BJ (cell line): ENCODE measurements at places on chromosomes 12 and 14.

DNA sequence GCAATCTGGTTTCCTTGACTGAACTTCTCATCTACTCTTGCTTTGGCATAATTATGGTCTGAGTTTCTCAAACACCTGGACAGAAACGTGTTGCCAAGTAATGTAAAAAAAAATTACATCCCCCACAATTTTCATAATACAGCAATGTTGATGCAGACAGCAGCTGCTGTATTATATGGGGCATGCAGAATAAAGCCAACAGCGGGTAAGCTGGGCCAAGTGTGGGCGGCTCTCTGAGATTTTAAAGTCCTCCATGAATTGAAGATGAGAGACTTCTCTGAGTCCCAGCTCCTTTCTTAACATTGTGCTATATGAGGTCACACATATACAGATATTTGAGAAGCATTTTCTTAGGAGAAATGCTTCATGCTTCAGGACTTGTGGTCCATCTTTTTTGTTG, 881.2 kb downstream of the GALC start:
- DNase-seq = no peak

- DNase-seq = no peak
These were observed 37.2 kb downstream of the PKP2 start for GRCh38 chr12:32859389-32859788.

- DNase-seq = no peak
These were observed 73.7 kb upstream of the DBX2 start for GRCh38 chr12:45124485-45125155.

DNA sequence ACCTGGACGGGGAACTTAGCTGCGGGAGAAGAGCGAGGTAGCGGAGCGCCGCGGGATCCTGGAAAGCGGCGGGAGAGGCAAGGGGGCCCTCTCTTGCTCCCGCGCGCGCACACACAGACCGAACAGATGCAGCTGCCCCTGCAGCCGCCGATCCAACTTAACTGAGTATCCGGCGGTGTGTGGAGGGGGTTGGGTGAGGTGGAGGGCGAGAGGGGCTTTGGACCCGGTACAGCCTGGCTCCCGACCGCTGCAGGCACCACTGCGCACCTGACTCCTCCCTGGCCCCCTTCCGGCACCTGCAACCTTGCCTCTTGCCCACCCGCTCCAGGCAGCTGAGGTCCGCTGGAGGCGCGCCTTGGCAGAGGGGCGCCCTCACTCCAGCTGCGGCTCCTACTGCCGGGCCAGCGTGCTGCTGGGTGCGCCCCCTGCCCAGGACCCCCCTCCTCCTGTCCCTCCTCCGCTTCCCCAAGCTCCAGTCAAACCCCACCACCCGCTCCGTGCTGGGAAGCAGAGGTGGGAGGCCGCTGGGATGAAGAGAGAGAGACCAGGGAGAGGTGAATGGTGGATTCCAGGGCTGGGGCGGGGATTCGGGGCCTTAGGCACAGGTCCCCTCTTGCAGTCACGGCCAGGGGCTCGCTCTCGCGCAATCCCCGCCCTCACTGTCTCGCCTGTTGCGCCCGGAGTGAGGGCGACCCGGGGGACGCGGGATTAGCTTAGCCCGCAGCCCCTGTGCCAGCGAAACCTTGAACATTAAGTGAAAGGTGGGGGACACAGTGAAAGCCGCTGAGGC, 2.6 kb downstream of the DIO3 start:
- DNase-seq = no peak

DNA sequence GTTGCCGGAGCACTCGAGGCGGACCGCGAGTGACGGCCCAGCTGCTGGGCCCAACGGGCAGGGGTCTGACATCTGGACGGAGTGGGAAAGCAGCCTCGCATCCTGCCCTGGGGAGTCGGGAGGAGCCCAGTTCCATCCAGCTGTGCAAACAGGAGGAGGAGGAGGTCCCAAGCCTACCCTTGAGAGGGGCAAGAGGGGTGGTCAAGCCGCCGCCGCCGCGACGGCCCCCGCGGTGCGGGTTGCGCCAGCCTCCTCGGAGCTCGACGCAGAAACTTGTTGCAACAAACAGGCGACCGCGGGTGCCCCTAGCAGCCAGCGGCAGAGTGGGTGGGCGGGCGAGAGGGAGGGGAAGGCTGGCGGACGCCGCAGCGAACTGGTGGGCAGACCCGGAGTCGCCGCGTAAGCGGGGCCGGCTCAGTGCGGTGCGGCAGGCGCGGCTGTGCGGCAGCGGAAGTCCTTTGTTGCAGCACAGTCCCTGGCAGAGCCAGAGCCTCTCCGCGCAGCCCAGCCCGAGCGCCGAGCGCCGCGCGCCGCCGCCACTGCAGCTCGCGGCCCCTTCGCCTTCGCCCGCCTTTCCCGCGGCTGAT, at the start of gene ZBTB1:
ZBTB1 (plus strand) TSS at position 461 of the 587 bp plus-strand sequence. CDS start 16,735 bp downstream, outside the sequence.
- DNase-seq = peak; percentile 54
